ENCODE measurements at places on chromosomes 7 and 10. TPM values are rescaled to one million over a fixed set of nuclear protein-coding genes. Genes with fewer than 3 reads are reported as not detected.

GRCh38 chr10:23280419-23281043 lies 64.1 kb downstream of the C10orf67 start:
- H3K4me1 ChIP-seq: no peaks in the 10 kb centered on the region
- no peak for DNase-seq
- H3K27ac ChIP-seq: no peak overlapping the region
- no peaks in the 10 kb centered on the region for H3K27me3 ChIP-seq
- H3K36me3 ChIP-seq: no peaks in the 10 kb centered on the region
- H3K4me3 ChIP-seq: no peak overlapping the region

DNA sequence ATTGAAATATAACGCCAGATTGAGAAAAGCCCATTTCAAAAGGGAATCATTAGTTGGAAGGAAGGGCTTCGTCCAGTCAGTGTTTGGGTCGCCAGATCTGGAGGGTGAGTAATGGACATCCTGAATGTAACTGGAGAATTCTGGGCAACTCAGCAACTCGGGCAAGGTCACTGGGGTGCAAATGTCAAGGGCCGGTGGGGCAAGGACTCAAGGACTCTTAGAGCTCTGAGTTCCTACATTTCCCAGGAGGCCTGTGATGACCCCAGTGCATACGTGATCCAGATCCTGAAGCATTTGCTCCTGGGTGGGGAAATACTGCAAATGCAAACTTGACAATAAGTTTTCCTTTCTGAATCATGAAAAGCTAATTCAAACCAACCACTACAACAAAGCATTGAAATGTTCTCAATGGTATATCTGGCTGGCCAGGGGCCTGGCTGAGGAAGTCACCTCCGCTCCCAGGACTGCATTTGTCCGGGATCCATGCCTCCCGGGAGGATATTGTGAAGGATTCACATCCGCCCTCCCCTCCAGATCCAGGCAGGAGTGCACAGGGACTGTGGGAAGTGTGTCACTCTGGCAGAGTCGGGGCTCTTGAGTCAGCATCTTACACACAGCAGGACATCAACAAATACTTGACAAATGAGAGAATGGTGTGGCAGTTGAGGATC lies 164.0 kb downstream of the FANK1 start:
- H3K4me1 ChIP-seq: no peaks in the 10 kb centered on the region
- H3K36me3 ChIP-seq: no peaks in the 10 kb centered on the region
- no peak overlapping the region for H3K4me3 ChIP-seq

DNA sequence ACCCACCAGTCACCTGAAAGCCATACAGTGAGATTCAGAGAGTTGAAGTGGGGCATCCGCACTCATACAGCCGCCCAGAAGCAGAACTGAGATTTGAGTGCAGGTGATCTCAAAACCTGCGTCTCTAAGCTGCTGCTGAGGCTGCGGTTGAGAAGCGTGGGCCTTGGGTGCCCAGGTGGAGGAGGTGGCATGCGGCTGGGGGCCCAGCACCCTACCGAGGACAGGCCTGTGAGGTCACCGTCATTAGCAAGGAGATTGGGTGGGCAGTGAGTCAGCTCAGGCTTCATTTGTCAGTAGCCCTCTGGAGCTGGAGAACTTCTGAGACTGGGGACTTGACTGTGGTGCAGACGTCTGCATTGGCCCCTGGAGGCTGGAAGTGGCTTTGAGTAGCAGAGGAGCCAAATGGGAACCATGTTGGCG lies 29.8 kb downstream of the ZMIZ1 start:
- H3K4me3 ChIP-seq: no peak overlapping the region
- H3K4me1 ChIP-seq: peaks cover 33% of the 10 kb centered on the region
- DNase-seq: no peak
- no peak overlapping the region for H3K27ac ChIP-seq
- no peaks in the 10 kb centered on the region for H3K27me3 ChIP-seq
- H3K36me3 ChIP-seq: no peaks in the 10 kb centered on the region

HOGA1 gene
- 1.2 TPM for total RNA-seq

DNA sequence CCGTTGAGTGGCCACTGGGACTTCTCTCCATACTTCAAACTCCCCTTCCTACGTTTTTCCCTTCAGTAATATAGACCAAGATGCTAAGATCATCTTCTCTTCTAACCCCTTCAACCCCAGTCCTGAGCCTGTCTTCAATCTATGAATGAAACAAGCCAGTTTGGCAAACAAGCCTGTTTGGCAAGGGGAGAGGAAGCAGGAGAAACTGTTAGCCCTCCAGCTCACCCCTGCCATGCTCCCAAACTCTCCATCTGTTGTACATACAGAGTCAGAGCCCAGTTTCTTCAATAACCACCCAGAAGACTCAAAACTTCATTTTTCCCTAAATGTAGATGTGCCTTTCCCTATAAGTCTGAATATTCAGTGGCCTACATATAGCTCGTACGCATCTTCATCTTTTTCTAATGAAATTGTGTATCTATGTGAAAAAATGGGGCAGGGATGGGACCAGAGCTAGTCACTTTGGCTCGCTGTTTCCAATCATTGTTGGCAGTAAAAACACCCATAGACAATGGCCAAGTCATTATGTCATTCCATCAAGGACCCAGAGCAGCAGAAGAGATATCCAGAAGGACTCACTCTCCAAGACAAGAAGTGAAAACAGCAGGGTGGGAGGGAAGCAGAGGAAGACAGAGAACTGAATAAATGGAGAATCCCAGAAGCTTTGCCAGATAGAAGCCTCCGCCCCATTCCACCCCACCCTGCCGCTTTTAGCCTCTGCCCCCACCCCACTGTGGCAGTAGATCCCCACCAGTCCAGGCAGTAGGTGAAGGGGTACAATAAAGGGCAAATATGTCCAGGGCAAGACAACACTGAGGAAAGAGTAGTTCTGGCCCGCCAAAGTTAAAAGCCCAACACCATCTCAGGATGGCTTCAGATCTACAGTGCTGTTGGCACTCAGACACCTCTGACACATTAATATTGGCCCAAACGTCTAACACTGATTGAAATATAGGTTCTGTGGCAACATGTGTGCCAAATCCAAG lies 87.3 kb downstream of the DOCK4 start:
- H3K27ac ChIP-seq: no peak overlapping the region
- H3K27me3 ChIP-seq: no peaks in the 10 kb centered on the region
- peaks cover 11% of the 10 kb centered on the region for H3K4me1 ChIP-seq
- no peak for DNase-seq
- H3K4me3 ChIP-seq: no peak overlapping the region

DNA sequence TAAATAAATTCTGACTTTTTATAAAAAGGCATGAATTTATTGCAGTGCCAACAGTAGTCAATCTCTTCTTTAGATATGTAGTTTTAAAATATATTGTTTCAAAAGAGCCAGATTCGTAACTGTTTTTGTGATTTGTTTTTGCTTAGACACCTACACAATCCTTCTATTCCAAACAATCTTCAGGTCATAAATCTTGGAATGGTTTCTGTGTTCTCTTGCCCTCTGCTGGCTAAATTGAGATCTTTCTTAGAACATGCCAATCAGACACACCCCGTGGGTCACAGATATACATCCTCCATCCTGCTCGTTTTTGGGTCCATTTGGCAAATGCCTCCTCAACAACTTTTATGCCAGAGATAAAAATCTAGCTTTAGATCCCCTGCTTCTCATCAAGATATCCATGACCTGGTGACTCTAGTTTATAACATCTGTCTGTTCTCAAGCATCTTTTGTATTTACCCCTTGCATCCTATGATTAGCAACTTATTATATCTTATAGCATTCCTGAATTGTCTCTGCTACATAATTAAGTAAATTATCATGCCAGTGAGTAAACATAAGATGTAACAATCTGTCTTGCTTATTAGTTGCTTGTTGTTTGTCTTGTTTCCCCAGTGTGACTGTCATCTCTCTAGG lies 35.3 kb upstream of the IFRD1 start:
- no peaks in the 10 kb centered on the region for H3K36me3 ChIP-seq
- H3K27ac ChIP-seq: no peak overlapping the region
- H3K27me3 ChIP-seq: no peaks in the 10 kb centered on the region

GRCh38 chr7:64907641-64908326 lies 4.7 kb downstream of the ZNF273 start:
- no peaks in the 10 kb centered on the region for H3K36me3 ChIP-seq
- DNase-seq: no peak
- no peak overlapping the region for H3K4me3 ChIP-seq

ERVW-1 gene
- total RNA-seq: not detected

LRRC4 gene
- 24.4 TPM for total RNA-seq

CDK5 gene
- total RNA-seq: 15.6 TPM

- no peak overlapping the region for H3K27ac ChIP-seq
- no peaks in the 10 kb centered on the region for H3K4me1 ChIP-seq
- no peaks in the 10 kb centered on the region for H3K36me3 ChIP-seq
- no peaks in the 10 kb centered on the region for H3K27me3 ChIP-seq
Observed at GRCh38 chr10:108615576-108616320, 1307.6 kb downstream of the XPNPEP1 start.

GRCh38 chr7:127089146-127089545 lies 163.6 kb downstream of the GRM8 start:
- H3K27ac ChIP-seq: no peak overlapping the region
- H3K4me1 ChIP-seq: no peaks in the 10 kb centered on the region
- H3K36me3 ChIP-seq: no peaks in the 10 kb centered on the region

ITPRID1 gene
- total RNA-seq: 0.60 TPM

DNA sequence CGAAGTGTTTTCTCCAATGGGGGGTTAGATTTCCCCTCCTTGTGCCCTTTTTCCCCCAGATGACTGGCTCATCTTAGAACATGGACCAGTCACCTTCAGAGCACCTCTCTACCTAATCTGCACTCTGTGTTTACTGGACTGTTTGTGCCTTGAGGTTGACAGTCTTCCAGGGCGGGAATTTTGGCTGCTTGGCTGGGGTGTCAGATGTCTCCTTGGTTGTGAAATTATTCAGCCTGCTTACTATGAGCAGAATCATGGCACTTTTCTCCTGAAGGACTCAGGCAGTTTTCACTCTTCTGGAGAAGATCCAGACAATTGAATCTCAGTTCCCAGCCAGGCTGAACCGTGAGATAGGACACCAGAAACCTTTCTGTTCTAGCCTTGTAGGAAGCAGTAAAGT lies 60.3 kb upstream of the NFKB2 start:
- no peak overlapping the region for H3K27ac ChIP-seq
- no peak for DNase-seq
- no peak overlapping the region for H3K4me3 ChIP-seq
- no peaks in the 10 kb centered on the region for H3K36me3 ChIP-seq
- peaks cover 4% of the 10 kb centered on the region for H3K4me1 ChIP-seq
- H3K27me3 ChIP-seq: no peaks in the 10 kb centered on the region

GRCh38 chr10:78844960-78845607 lies 223.7 kb upstream of the ZMIZ1 start:
- no peak overlapping the region for H3K4me3 ChIP-seq
- H3K27me3 ChIP-seq: no peaks in the 10 kb centered on the region
- H3K36me3 ChIP-seq: no peaks in the 10 kb centered on the region
- no peak overlapping the region for H3K27ac ChIP-seq

DNA sequence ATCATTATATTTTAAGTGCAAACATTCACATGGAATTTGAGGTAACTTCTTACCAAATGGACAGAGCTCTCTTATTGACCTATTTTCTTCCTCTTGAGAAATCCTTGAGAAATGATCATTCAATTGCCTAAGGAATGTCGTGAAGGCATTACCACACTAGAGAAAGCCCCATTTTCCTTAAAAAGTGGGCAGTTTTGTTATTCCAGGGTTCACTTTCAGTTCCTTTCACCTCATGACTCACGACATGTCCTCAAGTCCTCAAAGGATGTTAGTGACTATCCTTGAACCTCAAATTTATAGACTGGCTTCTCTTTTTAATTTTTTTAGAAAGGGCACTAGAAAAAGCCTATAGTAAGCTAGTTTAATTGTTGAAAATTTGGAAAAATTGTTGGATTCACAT lies 40.4 kb upstream of the SMIM30 start:
- H3K27me3 ChIP-seq: no peaks in the 10 kb centered on the region
- no peaks in the 10 kb centered on the region for H3K4me1 ChIP-seq
- no peak for DNase-seq
- no peaks in the 10 kb centered on the region for H3K36me3 ChIP-seq
- H3K27ac ChIP-seq: no peak overlapping the region

GRCh38 chr7:80666376-80666775 lies 27.9 kb downstream of the CD36 start:
- H3K4me3 ChIP-seq: no peak overlapping the region
- DNase-seq: no peak
- no peaks in the 10 kb centered on the region for H3K27me3 ChIP-seq
- H3K36me3 ChIP-seq: peaks cover 67% of the 10 kb centered on the region

- no peak for DNase-seq
- H3K4me1 ChIP-seq: peaks cover 73% of the 10 kb centered on the region
- peak overlapping the region; percentile 99 for H3K4me3 ChIP-seq
- H3K27me3 ChIP-seq: no peaks in the 10 kb centered on the region
- no peak overlapping the region for H3K27ac ChIP-seq
Observed at GRCh38 chr7:77540402-77540822, 3.3 kb downstream of the PTPN12 start.

DNA sequence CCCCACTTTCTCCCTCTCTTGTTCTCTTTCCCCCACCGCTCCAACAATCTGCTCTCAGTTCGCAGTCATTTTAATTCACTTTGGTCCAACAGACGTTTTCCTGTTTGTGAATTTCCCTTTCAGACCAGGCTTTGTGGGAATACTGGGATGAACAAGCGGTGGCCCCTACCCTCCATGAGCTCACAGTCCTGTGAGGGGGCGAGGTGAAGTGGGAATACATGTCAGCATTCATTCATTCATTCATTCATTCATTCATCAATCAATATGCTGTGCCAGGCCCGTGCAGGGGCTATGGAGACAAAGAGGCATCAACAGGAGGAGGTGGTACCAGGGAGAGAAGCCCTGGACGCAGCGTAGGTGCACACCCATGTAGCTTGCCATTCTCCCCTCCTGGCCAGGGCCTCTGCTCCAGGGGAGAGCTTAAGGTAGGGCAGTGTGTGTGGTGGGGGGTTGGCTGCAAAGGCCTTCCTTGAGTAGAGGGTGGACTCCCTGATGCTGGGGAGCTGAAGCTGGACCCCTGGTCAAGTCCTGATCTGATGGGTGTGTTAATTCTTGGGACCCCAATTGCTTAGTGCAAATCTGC lies 16.1 kb downstream of the PRF1 start:
- H3K36me3 ChIP-seq: no peaks in the 10 kb centered on the region
- no peak overlapping the region for H3K4me3 ChIP-seq
- DNase-seq: no peak
- H3K4me1 ChIP-seq: peaks cover 33% of the 10 kb centered on the region

DNA sequence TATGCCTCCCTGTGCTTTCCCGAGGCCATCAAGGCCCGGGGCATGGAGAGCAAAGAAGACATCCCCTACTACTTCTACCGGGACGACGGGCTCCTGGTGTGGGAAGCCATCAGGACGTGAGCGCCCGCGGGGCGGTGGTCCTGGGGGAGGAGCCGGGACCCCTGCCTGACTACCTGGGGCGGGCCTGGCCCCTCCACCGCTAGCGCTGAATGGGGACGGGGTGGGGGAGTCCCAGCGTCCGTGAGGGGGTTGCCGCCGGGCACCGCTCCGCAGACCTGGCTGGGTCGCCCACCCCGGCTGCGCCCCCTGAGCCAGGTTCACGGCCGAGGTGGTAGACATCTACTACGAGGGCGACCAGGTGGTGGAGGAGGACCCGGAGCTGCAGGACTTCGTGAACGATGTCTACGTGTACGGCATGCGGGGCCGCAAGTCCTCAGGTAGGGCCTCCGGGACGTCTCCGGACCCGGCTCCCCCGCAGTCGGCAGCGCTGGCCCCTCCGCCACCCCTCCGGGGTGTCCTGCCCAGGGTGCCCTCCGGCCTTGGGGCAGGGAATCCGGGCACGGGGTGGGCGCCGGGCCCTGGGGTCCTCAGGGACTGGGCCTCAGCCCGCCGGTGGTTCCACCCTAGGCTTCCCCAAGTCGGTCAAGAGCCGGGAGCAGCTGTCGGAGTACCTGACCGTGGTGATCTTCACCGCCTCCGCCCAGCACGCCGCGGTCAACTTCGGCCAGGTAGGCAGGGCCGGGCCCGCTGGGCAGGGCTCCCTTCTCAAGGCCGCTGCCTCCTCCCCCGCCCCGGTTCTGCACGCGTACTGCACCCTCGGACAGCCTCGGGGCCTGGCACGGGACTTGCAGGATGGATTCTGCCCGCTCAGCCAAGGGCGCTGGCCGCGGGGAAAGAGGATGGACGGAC lies 69.3 kb downstream of the ALOX5 start:
- H3K36me3 ChIP-seq: no peaks in the 10 kb centered on the region
- no peaks in the 10 kb centered on the region for H3K4me1 ChIP-seq
- no peak overlapping the region for H3K4me3 ChIP-seq

All from left lung (tissue), 14 donors.